ENCODE measurements at places on chromosomes 7 and 10. TPM values are rescaled to one million over a fixed set of nuclear protein-coding genes. Genes with fewer than 3 reads are reported as not detected.

DNA sequence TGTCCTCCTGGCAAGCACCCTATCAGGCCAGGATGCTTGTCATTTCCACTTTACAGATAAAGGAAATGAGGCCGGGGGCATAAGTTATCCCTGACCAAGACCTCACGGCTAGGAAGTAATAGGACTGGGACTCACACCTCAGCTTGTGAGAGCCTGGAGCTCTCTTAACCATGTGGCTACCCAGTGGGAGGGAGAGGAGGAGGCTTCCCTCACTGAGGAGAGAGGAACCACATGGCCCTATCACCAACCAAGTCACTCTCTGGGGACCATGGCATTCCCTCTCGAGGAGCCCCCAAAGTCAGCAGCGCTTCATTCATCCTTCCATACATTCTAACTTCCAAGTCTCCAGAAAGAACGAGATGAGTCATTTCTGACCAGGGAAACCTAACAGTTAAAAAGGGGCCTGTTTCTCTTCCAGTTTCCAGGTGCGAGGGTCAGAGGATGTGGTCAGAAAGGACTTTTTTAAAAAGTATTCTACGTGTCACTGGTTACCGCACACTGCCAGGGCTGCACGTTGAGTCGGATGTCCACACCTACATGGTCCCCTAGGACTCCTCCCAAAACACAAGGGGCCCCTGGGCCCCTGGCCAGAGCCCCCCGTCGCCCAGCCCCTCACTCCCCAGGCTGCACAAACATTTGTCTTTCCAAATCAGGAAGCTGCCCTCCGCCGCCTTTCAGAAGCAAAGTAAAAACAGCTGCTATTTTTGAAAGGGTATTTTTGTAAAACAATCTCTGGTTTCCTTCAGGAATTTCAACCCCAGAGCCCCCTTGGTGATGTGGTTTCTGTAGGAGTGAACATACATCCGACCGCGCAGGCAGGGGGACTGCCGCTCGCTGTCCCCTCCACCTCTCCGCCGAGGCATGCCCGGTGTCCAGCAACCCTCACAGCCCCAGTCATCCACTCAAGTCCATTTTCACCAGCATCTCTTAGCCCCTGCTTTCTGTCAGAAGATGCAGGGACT lies 128.2 kb upstream of the CHST15 start:
- no peak for DNase-seq

PKD2L1 gene
- total RNA-seq = not detected

ADCY1 gene
- 1.3 TPM for total RNA-seq

DNA sequence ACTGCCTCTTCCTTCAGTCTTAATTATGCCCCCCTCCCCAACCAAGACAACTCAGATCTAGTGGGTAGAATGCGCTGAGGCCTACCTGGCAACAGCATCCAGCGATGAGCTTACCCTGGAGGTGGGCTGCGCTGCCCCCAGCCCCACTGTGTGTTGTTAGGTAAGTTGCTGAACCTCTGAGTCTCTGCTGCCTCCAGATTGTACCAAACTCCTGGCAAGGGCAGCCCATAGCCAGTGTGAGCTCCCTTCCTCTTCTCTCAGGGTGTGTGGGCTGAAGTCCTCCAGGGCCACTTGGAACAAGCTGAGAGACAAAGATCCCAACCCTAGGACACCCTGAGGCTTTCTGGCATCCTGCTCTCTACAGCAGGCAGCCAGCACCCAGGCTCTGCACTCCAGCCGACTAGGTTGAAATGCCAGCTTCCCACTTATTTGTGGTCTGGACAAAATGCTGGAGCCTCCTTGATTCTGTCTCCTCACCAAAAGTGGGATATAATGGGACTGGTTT lies 135.3 kb downstream of the ARHGAP22 start:
- no peak for DNase-seq

EBLN1 gene
- not detected for total RNA-seq

- no peak for DNase-seq
Measured at GRCh38 chr7:130444234-130444633, 3.4 kb upstream of the CEP41 start.

GRCh38 chr10:78950656-78951587 lies 117.8 kb upstream of the ZMIZ1 start:
- no peak for DNase-seq
